ENCODE measurements at places on chromosomes 3 and 15. TPM values are rescaled to one million over a fixed set of nuclear protein-coding genes. Genes with fewer than 3 reads are reported as not detected.

Gene RTP1
- total RNA-seq: not detected

- no peak for DNase-seq
Measured at GRCh38 chr15:43534897-43535296, 17.5 kb downstream of the MAP1A start.

GRCh38 chr3:188202358-188203138, 48.6 kb downstream of the LPP start:
- no peak for DNase-seq

Gene CLEC3B
- 10.3 TPM for total RNA-seq

Gene EFCAB12
- not detected for total RNA-seq

DNA sequence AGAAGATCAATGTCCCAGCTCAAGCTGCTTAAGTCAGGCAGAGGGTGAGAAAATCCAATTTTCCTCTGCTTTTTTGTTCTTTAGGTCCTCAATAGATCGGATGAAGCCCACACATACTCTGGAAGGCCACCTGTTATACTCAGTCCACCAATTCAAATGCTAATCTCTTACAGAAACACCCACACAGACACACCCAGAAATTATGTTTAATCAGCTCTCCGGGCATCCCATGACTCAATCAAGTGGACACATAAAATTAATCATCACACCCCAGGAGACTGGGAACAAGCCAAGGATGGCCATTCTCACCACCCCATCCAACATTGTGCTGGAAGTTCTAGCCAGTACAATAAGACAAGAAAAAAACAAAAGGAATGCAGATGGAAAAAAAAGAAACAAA, 67.8 kb upstream of the SLC24A5 start:
- DNase-seq: no peak

DNA sequence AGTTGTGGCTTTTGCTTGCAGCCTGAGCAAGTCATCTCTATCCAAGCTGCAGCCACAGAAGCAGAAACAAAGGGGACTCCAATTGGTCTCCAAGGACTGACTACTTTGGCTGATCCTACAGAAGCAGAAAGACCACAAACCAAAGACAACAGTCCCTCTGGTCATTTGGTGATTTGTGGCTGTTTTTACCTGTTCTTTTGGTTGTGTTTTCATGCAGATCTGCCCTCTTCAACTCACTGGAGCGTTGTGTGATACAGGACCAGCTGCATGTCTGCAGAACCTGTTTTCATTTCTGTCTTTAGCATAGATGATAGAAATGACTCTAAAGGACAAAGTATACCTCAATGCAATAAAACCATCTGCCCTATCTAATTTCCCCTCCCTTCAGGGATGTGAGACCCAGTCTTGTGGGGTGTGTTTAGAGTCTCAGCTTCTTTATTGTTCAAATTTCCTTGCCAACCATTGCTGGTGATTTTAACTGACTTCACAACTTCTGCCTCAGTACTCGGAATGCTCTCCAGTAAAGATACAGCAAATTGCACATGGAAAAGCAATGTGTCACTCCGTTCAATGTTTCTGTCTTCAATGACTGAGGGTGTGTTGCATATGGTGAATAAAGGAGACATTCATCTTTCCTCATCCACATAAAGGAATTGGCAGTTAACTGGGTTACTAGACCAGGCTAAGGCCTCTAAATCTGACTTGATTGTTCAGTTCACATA, 48.9 kb upstream of the SLC7A14 start:
- no peak for DNase-seq

DNA sequence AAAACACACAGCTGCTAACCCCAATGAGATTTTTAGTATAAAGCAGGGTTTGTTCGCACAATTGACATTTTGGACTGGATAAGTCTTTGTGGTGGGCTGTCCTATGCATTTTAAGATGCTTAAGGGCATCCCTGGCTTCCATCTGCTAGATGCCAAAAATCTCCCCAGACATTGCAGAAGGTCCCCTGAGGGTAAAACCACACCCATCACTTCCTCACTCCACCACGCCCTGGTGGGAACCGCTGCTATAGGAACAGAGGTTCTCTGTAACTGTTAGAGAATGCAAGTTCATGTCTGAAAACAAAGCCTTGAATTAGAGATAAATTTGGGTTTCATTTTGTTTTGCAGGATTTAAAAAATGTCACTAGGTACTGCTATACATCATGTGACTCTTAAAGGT, 67.7 kb downstream of the ARHGEF26 start:
- DNase-seq: no peak

Gene AADAC
- not detected for total RNA-seq

DNA sequence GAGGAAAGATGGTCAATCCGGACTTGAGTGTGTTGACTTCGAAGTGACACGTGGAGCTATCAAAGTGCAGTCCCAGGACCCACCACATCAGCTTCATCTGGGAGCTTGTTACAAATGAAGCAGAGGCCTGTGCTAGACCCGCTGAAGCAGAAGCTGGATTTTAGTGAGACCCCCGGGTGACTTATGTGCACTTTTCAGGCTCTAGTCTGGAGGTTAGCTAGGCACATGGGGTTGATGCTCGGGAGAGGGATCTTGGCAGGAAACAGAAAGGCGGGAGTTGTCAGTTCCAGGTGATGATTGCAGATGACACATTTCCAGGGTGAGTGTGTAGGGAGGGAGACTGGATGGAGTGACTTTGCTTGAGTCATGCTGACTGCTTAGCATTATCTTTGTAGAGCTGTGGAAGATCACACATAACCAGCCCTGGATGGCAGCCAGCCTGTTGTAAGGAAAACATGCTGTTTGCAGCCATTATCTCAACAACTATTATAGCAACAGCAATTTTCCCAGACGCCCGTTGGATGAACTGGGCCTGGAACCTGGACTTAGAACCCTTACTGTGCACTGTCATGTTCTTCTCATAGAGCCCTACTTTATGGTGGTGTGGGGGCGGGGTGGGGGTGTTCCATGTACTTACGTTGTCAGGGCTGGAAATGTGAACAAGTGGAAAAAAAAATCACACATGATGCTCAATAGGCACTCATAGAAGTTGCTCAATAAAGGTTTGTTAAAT, 122.4 kb downstream of the THSD4 start:
- no peak for DNase-seq

Gene MTHFS
- total RNA-seq: 14.3 TPM
